Effector memory CD4-positive, alpha-beta T cell (primary cell): ENCODE measurements at places on chromosomes 11 and 22.

DNA sequence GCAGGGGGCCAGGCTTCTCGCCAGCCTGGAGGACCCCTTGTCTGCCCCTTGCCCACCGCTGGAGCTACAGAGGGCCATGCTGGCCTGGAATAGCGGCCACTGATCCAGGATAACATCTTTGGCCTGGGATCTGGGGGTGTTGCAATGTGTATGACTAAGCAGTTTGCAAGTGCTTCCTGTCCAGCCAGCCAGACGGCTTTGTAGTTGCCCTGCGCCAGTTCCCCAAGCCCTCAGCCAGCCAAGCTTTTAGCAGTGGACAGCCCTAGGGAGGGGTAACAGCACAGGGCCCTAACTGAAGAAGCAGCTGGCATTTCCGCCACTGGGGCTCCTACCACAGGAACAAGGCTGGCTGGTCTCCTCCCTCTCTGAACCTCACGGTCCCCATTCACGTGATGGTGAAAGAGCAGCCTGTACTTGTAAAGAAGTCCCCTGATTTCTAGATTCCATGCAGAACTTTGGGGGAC lies 32.1 kb downstream of the UQCR10 start:
- no peak for DNase-seq

DNA sequence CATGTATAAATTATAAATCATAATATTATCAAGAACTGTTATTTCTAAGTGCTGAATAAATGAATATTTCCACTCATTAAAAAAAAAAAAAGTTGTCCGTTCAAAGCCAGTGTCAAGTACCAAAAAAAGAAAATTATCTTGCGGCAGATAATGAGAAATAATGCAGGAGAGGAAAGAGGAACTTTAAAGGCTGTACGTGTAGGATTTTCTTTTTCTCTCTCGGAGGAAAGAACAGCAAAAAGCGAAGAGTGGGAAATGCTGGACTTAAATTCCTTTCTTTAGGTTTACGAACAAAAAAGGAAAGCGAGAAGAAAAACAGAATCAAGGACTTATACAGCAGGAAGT lies 999 bp upstream of the CCDC83 start:
- no peak for DNase-seq

DNA sequence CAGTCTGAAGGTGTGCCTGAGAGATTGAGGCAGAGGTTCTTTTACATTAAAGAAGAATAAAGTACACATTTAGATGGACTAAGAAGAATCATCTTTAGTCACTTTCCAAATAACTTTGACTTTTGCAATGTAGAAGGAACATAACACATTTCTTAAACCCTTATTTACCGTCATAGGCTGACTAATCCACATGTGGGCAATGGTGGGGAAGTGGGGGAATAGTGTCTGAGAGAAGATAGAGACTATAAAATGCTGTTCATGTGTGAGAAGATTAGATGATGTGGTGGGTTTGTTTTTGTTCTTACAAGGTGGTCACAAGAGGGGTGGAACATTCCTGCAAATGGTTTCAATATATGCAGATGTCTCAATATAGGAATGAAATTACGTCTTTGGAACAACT lies 1.8 kb downstream of the MS4A4A start:
- no peak for DNase-seq

GRCh38 chr11:130099356-130099755 lies 29.7 kb downstream of the APLP2 start:
- no peak for DNase-seq

DNA sequence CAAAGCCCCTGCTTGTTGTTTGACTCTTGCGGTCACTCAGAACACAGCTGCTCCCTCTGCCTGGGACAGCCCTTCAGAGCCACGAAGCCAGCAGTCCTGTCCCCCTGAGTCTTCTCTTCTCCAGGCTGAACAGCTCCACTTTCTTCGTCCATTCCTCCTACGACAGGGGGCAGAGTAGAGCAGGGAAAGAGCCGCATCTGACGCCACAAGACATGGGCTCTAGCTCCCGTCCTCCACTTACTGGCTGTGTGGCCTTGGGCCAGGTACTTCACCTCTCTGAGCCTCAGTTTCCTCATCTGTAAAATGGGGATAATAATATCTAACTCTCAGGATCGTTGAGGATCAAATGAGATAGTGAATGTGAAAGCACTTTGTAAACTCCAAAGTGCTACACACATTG lies 29.9 kb downstream of the CHRDL2 start:
- no peak for DNase-seq

- no peak for DNase-seq
These were observed 30.1 kb downstream of the GRAMD4 start for GRCh38 chr22:46650078-46650810.

- no peak for DNase-seq
These were observed 36.0 kb downstream of the PHF21B start for GRCh38 chr22:44973829-44974228.

DNA sequence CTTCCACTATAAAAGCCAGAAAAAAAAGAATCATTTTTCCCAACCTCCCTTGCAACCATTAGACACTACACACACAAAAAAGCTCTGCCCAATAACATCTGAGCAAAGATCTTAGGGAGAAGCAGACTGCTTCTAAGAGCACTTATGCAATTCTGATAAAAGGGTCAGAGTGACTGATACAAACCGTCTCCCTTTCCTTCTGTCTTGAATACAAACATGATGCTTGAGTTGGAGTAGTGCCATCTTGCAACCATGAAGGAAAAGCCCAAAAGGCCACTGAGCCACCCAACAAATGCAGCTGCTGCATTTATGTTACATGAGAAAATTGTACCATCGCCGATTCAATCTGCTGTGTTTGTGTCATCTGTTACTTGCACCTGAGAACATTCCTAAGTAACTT lies 47.6 kb upstream of the EED start:
- DNase-seq, result no peak

DNA sequence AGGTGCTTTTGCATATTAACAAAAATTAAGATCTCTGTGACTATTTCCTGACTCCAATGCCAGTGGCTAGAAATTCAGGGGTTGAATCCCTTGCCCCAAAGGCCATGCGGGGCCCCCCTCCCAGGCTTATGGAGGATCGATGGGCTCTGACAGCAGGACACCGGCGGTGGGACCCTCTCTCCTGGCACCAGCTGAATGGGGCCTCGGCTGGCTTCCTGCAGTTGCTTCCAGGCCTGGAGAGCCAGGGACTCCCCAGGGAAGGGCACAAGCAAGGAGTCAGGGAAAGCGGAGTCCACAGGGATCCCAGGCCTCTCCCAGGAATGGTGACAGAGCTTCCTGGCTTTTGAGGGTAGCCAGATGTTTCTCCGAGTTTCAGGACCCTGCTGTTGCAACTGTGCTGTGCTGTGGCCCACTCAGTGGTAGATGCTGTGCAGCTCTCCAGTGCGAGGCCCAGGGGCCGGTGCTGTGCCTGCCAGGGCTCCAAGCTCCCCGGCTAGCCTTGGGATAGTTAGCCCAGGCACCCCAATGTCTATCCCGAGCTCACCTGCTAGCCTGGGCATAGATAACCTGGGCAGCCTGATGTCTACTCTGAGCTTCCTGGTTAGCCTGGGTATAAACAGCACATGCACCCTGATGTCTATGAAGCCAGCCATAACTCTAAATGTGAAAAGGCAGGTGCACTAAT lies 372.6 kb downstream of the SHANK2 start:
- no peak for DNase-seq

DNA sequence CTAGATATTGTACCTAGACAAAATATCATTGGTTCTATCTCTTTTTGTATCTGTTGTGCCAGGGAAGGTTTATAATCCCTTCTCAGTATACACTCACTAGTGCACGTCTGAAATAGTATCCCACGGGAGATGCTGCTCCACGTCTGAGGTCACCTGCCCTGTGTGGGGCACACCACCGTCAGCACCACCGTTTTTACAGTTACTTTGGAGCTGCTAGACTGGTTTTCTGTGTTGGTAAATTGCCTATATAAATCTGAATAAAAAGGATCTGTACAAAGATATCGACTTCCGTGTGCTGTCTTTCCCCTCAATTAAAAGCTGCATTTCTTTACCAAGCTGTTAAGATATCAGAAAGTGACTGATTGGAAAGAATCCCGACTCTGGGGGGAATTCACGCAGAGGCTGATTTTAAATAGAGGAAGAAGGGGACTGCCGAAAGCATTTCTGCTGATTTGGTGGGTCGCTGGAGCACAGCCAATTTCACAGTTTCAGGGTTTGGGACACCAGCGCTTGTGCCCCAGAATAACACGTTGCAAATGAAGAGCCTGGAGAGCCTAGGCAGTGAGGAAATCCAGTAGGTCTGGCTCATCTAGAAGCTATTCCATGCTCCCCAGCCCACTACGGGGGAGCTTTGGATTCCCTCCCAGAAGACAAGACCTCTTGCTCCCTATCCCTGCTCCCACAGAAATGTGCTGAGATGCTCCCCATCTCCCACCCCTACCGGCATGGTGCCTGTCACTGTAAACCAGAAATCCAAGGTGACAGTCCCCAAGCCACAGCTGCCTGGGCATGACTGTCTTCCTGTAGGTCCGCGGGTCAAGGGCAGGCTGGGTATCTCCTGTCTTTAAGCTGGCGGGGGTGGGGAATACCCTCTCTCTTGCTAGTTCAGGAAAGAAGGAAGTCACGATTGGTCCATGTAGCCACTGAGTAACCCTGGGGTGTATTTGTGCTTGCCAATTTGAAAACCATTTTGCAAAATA lies 12.7 kb upstream of the MYO18B start:
- no peak for DNase-seq

DNA sequence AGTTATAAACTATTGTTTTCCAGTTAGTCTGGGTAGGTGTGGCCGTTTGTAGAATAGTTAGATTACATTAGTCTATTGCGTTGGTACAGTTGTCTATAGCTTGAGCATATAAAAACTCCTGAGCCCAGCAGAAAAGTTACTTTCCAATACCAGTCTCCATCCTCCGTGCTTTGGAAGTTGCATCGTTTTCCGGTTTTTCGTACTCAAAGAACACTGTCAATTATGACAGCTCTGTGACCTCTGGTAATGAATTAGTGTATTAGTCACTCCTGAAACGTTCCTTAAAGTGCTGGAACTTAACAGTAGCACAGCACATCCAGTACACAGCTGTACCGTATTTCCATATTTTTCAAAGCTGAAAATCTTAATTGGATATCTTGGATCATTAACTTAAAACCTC lies 808 bp upstream of the MSANTD2 start:
- DNase-seq, result no peak

DNA sequence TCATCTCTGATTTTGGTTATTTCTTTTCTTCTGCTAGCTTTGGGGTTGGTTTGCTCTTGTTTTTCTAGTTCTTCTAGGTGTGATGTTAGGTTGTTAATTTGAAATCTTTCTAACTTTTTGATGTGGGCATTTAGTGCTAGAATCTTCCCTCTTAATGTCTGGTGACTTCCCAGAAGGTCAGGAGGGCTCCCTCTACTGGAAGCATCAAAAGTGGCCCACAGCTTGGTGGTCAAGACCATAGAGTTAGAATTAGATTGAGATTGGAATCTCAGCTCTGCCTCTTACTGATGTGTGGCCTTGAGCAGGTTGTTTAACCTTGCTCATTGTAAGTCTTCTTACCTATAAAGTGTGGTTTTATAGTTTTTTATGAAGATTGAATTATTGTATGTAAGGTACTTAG lies 99.3 kb downstream of the FDX1 start:
- no peak for DNase-seq

- no peak for DNase-seq
These were observed 16.0 kb downstream of the SLC43A1 start for GRCh38 chr11:57499413-57499982.

DNA sequence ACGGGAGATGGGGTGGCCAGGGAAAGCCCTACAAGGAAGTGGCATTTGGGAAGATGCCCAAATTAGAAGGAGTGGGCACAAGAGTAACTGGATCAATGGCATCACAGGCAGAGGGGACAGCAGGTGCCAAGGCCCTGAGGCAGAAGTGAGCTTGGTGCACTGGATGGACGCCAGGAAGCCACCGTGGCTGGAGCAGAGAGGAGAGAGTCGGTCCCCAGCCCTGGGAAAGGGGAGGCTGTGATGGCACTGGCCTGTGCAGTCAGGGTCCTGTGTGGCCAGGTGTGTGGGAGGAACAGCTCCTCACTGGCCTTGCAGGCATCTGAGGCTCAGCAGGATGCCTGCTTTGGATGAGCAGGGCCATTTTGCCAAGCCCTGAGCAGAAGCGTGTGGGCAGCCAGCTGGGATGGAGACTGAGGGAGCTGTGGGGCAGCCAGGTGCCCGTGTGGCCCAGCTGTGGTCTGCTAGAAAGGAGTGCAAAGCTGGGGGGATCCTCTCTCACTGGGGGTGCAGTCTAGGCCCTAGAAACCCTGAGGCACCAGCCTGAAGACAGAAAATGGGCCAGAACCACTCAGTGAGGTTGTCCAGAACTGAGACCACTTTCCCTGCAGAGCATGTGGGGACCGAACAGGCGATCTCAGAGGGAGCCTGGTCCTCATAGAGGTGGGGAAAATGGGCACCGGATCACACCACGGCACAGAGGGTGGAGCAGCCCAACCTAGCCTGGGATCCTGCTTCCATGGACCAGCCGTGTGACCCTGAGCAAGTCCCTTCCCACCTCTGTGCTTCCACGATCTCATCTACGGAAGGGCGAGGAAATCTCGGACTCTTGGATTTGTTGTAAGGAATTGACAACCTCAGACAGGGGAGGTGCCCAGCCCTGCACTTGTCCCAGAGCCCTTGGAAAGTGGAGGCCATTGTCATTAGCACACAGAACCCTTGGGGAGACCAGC lies 78.6 kb upstream of the RTL6 start:
- no peak for DNase-seq

DNA sequence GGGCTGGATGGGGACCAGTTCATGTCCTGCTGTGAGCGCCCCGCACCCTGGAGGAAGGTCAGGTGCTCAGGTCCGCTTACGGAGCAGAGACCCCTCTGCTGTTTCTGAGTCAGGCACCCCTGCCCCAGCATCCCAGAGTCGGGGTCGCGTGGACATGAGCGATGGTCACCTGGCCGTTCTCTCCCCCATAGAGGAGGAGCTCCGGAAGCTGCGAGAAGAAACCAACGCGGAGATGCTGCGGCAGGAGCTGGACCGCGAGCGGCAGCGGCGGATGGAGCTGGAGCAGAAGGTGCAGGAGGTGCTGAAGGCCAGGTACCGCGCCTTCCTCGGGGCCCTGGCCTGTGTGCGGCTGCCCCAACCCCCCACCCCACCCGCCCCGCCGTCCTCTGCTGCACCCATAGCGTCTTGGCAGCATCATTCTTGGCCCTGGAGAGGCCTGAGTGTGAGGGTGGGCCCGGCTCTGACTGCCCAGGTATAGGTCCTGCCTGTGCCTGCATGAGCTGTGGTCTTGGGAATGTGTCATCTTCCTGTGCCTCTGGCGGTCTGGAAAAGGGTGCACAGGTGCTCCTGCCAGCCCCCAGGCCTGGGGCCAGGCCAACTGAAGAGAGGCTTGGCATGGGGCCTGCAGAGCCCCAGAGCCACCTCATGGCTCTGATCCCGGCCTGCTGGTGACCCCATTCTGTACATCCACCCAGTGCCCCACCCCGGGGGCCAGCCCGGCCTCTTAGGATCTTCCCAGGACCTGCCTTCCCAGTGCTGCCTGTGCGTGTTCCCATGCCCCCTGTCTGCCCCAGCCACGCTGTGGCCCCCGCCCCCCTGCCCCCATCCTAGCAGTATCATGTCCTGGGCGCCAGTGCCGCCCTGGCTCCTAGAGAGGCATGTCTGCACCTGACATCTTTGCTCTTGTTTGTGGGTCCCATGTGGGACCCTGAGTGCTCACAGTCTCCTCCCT lies 38.1 kb downstream of the GRAMD4 start:
- no peak for DNase-seq

GRCh38 chr11:88359541-88359940 lies 22.0 kb upstream of the CTSC start:
- no peak for DNase-seq
